ENCODE measurements at places on chromosomes 2 and 18.
A peak's percentile ranks its signal among the peaks of the same experiment; 100 is the strongest.

- DNase-seq = no peak
Measured at GRCh38 chr2:102435741-102436140, 12.8 kb downstream of the IL18RAP start.

DNA sequence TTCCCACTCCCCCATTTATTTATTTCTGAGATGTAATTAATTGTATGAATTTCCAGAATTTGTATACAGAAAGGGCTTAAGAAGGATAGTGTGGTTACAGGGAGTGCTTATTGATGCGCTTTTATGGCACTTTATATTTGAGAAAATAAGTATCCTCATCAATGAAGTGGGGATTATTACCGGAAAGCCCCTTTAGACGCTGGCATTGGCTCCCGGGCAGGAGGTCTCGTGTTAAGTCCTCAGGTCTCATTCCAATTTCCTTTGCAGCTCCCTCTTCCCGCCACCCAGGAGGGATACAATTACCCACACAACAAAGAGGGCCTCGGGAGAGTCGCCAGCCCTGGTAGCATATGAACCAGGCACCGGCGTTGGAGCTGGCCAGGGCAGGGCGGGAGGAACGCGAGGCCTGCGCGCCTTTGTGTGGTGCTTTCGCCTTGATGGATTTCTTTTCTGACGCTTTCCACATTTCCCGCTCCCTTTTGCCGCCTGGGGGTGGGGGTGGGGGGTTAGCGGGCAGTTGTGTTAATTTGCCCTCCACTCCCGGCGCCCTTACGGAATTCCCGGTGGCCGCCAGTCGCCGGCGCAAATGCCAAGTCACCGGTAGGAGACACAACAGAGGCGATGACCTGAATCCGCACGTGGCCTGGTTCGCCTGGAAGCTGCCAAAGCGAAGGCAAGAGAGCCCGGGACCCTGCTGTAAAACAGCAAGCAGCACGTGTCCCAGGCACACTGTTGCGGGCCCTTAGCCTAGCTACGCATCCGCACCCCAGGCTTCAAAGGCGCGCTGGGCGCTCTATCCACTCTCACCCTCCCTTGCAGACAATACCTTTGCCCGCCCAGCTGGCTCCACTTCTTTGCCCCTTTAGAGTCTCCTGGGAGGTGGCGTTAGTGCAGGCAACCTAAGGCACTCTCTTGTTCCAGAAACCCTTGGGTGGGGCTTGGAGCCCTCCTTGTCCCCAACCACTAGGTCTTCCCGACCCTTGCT, 3.3 kb downstream of the GAD1 start:
- DNase-seq = peak; percentile 13

DNA sequence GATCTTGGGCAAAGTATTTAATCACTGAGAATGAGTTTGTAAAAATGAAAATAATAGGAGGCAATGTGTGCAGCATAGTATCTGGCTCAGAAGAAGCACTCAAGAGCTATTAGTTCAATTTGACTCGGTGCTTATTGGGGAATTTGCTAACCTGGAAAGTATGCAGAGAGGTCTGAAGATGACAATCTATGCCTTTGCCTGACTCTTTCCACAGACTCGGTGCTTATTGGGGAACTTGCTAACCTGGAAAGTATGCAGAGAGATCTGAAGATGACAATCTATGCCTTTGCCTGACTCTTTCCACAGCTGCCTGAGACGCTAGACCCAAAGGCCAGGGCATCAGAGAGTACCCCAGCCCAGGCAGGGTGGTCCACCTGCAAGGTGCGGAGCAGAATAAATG, 12.2 kb upstream of the SH3BP4 start:
- no peak for DNase-seq

- no peak for DNase-seq
Measured at GRCh38 chr18:11125492-11126315, 23.7 kb downstream of the PIEZO2 start.
